ENCODE measurements at places on chromosomes 2 and 18. TPM values are rescaled to one million over a fixed set of nuclear protein-coding genes. Genes with fewer than 3 reads are reported as not detected.

Gene ANKRD44
- 25.2 TPM for polyA plus RNA-seq

Gene DLGAP1
- 0.41 TPM for polyA plus RNA-seq

Gene TSPYL6
- 0.02 TPM for polyA plus RNA-seq

Gene LPIN1
- 46.6 TPM for polyA plus RNA-seq

Gene CENPA
- polyA plus RNA-seq, result 4.2 TPM

Gene TMEM247
- not detected for polyA plus RNA-seq

Measured in thymus (tissue), 14 donors.